ENCODE measurements at places on chromosomes 13 and 19.

- no peaks in the 10 kb centered on the region for H3K27me3 ChIP-seq
- H3K27ac ChIP-seq: no peak overlapping the region
- DNase-seq: no peak
Measured at GRCh38 chr13:20503088-20504083, 22.3 kb downstream of the CRYL1 start.

DNA sequence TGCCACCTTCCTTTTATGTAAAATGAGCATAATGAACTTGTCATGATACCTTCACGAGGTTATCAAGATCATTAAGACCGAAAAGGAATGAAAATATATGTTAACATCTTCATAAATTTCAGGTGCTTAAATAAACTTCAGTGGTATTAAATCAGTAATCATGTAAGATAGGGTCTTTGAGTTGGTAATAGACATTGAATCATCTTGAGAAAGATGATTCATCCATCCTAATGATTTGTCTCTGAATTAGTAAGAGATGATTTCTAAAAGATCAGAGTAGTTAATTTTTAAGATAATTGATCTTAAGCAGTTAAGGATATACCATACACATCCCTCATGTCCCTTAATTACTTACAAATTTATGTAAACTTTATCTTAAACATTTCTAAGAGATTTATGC, 52.0 kb downstream of the COG3 start:
- no peaks in the 10 kb centered on the region for H3K4me1 ChIP-seq
- H3K36me3 ChIP-seq: peaks cover 84% of the 10 kb centered on the region
- H3K4me3 ChIP-seq: no peak overlapping the region
- H3K27ac ChIP-seq: no peak overlapping the region
- no peaks in the 10 kb centered on the region for H3K27me3 ChIP-seq

DNA sequence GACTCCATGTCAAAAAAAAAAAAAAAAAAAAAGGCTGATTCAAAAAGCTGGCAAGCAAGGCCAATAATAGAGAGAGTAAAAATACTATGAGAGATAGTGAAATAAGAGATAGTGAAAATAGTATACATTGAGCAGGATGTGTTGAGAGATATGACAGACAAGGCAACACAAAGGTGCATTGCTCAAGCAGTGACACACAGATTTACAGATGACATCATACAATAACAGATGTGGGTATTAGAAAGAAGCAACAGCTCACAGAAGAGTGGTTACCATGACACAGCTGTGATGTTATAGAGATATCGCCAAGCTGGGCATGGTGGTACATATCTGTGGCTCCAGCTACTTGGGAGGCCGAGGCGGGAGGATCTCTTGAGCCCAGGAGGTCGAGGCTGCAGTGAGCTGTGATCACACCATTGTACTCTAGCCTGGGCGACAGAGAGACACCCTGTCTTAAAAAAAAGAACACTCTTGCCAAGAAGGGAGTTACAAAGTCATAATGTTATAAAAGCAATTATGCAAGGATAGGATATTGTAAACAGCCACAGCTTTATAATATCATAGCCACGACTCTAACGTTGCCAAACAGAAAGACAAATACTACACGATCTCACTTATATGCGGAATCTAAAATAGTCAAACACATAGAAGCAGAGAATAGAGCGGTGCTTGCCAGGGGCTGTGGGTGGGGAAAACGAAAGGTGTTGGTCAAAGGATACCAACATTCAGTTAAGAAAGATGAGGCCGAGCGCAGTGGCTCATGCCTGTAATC, 10.3 kb downstream of the TNFSF9 start:
- no peaks in the 10 kb centered on the region for H3K36me3 ChIP-seq
- no peak overlapping the region for H3K27ac ChIP-seq

DNA sequence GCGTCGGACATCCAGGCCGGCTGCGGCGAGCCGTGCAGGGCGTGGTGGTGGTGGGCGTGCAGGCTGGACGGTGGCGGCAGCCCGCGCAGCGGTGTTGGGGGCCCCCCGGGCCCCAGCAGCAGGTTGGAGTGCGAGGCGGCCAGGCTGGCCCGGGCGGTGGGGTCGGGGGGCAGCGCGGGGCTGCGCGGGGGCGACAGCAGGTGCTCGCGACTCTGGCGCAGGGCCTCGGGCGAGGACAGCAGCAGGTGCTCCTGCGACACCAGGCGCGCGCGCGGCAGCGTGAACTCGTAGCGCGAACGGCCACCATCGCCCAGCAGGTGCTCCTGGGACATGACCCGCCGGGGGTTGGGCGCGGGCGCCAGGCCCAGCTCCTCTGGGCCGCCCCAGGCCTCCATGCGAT, 9.8 kb downstream of the SHISA7 start:
- H3K36me3 ChIP-seq: no peaks in the 10 kb centered on the region
- H3K4me1 ChIP-seq: peaks cover 4% of the 10 kb centered on the region
- no peak for DNase-seq
- H3K27ac ChIP-seq: no peak overlapping the region

DNA sequence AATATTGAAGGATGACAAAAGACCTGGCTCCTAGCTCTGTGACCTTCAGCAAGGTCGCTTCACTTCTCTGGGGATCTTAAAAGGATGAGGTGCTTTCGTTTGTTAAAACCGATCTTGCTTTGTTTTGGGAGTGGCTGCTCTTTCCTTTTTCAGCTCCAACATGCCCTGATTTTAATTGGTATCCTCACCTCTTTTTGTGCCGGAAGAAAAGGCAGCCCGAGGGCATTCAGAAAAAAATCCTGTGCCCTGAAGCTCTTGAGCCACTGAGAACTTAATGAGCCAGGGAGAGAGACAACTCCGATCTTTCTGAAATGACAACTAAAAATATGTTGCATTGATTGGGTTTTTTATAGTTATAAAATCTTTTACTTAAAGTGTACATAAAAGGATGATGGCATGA, 19.4 kb downstream of the CLDN10 start:
- DNase-seq: no peak
- H3K27ac ChIP-seq: no peak overlapping the region
- H3K36me3 ChIP-seq: no peaks in the 10 kb centered on the region
- H3K27me3 ChIP-seq: no peaks in the 10 kb centered on the region

All from suprapubic skin (tissue), 4 donors.